Activated CD4-positive, alpha-beta T cell treated with anti-CD3 and anti-CD28 coated beads, Interleukin-2, amount 50 U/mL, for 16 hours (primary cell): ENCODE measurements at places on chromosomes 16 and 17.

- DNase-seq: no peak
Observed at GRCh38 chr17:47905221-47905733, 9.2 kb downstream of the SP2 start.

DNA sequence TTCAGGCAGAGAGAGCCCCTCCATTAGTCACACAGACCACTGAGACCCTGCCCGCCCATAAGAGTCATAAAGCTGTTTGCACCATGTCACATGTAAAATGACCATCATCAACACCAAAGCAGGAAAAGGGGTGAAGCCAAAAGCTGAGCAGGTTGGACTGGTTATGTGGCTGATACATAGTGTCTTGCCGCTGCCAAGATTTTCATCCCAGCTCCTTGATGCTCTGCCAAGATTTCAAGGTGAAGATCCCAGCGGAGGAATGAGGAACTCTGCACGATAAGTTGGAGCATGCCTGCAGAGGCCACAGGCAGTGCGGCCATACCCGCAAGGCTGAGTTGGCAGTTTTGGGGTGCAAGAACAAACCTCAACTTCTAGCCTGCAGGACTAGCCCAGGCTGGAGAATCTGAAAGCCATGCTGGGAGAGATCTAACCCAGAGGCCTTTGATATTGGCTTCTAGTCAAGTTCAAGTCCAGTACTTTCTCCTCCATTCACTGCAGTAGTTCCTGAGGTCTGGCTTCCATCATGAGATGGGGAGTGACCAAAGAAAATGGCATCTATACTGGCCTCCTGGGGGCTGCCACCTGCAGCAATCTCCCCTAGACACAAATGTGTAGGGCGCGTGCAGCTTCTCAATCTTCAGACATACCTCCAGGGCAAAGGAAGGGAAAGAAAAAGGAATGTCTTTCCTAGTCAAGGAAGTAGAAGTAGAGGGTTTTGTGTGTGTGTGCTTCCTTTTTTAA, 79.7 kb upstream of the NOL11 start:
- no peak for DNase-seq

DNA sequence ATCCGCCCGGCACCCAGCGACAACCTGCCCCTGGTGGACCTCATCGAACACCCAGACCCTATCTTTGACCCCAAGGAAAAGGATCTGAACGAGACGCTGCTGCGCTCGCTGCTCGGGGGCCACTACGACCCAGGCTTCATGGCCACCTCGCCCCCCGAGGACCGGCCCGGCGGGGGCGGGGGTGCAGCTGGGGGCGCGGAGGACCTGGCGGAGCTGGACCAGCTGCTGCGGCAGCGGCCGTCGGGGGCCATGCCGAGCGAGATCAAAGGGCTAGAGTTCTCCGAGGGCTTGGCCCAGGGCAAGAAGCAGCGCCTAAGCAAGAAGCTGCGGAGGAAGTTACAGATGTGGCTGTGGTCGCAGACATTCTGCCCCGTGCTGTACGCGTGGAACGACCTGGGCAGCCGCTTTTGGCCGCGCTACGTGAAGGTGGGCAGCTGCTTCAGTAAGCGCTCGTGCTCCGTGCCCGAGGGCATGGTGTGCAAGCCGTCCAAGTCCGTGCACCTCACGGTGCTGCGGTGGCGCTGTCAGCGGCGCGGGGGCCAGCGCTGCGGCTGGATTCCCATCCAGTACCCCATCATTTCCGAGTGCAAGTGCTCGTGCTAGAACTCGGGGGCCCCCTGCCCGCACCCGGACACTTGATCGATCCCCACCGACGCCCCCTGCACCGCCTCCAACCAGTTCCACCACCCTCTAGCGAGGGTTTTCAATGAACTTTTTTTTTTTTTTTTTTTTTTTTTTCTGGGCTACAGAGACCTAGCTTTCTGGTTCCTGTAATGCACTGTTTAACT, 1.0 kb downstream of the NOG start:
- peak; percentile 7 for DNase-seq

- peak; percentile 97 for DNase-seq
Observed at GRCh38 chr16:11232852-11233726, 22.9 kb downstream of the SOCS1 start.

GRCh38 chr17:40551091-40551878, 14.0 kb downstream of the CCR7 start:
- no peak for DNase-seq

DNA sequence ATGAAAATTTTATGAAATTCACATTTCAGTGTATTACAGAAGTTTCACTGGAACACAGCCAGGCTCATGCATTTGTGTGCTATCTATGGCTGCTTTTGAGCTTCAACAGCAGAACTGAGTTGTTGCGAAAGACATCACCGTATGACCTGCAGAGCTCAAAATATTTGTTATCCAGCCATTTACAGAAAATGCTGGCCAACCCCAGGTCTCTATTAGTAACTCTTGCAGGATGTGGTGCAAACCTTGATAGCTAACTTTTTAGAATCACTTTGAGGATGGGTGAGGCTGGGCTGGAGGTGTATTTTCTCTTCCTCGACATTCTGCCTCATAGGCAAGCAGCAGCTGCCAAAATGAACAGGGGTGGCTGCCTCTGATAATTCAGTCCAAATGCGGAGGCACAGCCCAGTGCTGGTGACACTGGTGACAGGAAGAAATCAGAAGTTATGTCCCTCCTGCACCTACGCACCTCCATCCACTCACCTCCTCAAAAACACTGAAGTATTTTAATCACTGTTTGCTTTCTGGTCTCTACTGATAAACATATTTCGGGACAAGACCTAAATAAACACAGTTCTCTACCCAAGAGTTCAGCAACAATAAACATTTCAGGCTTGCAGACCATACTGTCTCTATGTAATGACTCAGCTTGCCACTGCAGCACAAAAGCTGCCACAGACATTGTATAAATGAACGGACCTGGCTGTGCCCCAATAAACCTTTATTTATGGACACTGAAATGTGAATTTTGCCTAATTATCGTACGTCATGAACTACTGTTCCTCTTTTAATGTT, 28.5 kb downstream of the ARHGAP17 start:
- no peak for DNase-seq

- DNase-seq: no peak
Observed at GRCh38 chr16:64406770-64407181, 715.1 kb downstream of the CDH11 start.

GRCh38 chr17:48295362-48296288, 134.4 kb downstream of the SKAP1 start:
- DNase-seq: peak; percentile 37

- no peak for DNase-seq
Observed at GRCh38 chr16:87790292-87791100, 24.7 kb upstream of the KLHDC4 start.

DNA sequence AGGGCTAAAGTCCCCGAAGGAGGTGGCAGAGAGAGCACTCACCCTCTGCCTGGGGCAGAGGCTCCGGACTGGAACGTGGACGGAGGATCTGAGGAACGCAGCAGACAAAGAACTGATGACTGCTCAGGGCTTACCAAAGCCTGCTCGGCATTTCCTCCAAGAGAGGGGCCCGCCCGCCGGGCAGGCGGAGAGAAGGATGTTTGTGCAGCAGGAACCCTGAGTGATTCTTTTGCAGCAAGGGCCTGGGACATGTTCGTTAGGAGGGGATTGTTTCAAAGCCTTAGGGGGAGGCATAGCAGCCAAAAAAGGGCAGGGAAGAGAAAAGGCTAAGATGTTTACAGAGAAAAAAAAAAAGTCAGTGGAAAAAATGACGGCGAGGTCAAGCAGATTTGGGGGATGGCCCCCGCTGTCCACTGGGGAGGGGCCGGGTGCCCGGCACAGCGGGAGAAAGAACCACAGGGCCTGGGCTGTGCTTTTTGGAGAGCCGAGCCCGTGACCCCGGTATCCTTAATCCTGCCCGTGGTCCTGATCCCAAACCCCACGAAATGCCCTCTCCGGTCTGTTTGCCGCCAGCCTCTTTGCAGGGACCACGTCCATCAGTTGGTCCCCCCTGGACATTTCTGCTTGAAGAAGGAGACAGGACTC, 129.3 kb downstream of the NTN1 start:
- DNase-seq: no peak
